ENCODE measurements at places on chromosomes 16 and 17.

GRCh38 chr16:29883987-29884386, 15.4 kb downstream of the SEZ6L2 start:
- peaks cover 4% of the 10 kb centered on the region for H3K27me3 ChIP-seq
- no peaks in the 10 kb centered on the region for H3K36me3 ChIP-seq
- no peaks in the 10 kb centered on the region for H3K4me1 ChIP-seq
- no peak overlapping the region for H3K4me3 ChIP-seq
- H3K27ac ChIP-seq: no peak overlapping the region
- no peak for DNase-seq

DNA sequence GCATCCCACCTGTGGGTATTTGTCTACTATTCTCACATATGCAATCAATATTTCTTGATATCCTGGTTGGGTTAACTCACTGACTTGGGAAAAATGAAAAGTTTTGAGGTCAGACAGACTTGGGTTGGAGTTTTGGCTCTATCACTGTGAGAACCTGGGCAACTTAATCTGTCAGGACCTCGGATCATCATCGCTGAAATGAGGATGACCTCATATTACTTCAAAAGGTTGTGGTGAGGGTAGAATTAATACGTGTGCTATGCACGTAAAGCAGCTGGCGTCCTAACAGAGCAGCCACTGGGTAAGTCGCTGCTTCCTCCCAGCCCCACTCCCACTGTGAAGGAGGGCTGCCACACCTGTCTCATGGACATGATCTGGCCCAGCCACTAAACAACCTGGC, 57.3 kb downstream of the COG7 start:
- no peaks in the 10 kb centered on the region for H3K4me1 ChIP-seq
- DNase-seq: no peak
- no peak overlapping the region for H3K4me3 ChIP-seq
- peaks cover 35% of the 10 kb centered on the region for H3K36me3 ChIP-seq
- H3K27ac ChIP-seq: no peak overlapping the region

GRCh38 chr16:11396241-11397048, 51.2 kb downstream of the RMI2 start:
- no peaks in the 10 kb centered on the region for H3K36me3 ChIP-seq
- H3K27ac ChIP-seq: no peak overlapping the region
- H3K4me1 ChIP-seq: no peaks in the 10 kb centered on the region
- no peak overlapping the region for H3K4me3 ChIP-seq
- H3K27me3 ChIP-seq: no peaks in the 10 kb centered on the region

- no peaks in the 10 kb centered on the region for H3K36me3 ChIP-seq
- H3K27me3 ChIP-seq: no peaks in the 10 kb centered on the region
These were observed 149.8 kb upstream of the DYNLRB2 start for GRCh38 chr16:80390871-80391489.

DNA sequence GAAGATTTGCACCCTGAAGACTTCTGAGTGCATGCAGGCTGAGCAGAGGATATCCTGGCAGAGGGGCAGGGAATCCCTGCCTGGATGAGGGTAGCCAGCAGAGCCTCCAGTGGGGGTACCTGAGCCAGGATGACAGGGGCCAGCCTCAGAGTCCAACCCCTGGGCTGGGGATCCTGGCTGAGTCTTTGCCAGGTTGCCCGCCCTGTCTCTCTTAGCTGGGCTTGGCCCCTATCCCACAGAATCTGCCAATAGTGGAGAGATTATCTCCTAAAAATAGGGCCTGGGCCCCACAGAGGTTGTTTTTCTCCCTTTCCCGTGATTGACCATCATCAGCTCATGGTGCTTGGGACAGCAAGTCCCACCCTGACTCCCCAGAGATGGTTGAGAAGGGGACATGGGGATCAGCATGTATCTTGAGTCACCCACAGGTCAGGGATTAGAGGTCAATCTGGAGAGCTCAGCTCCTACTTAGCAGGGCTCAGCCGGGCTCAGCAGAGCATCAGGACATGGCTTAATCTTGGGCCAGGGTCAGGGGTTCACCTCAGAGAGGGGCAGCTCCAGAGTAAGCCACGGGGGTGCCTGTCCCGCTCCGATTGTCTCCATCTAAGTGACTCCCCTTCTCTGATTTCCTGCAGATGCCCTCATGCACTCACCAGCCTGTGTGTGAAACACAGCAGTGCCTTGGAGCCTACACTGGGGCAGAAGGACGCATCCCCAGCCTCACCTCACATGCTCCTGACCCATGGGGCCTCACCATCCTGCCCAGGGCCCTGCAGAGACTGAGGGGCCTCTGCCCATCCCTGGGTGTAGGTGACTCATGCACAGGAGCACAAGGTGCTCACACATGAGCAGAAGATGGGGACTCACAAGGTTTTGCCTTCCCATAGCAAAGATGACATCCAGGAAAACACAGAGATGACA, 11.5 kb downstream of the CDH16 start:
- H3K4me3 ChIP-seq: no peak overlapping the region
- no peak for DNase-seq
- H3K4me1 ChIP-seq: no peaks in the 10 kb centered on the region
- no peaks in the 10 kb centered on the region for H3K27me3 ChIP-seq
- H3K27ac ChIP-seq: no peak overlapping the region

DNA sequence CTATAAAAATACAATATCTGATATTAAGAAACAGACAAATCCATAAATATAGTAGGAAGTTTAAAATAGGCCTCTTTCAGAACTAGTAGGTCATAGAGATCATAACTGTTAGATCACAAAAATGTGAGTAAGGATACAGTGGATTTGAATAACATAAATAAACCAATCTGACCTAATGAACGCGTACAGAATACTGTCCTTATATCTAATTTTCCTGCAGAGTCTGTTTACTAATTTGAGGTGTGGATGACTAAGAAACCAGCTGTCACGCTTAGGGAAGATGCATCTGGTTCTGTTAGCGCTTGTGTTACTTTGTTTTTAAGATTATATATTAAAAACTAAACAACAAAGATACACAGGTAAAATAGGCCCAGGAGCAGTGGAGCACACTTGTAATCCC, 14.8 kb downstream of the CPD start:
- no peak for DNase-seq
- no peak overlapping the region for H3K4me3 ChIP-seq
- no peaks in the 10 kb centered on the region for H3K36me3 ChIP-seq
- H3K27ac ChIP-seq: no peak overlapping the region
- H3K4me1 ChIP-seq: no peaks in the 10 kb centered on the region

GRCh38 chr17:511001-511698, 158.5 kb upstream of the RPH3AL start:
- no peak overlapping the region for H3K4me3 ChIP-seq
- peaks cover 10% of the 10 kb centered on the region for H3K4me1 ChIP-seq
- H3K36me3 ChIP-seq: no peaks in the 10 kb centered on the region
- no peaks in the 10 kb centered on the region for H3K27me3 ChIP-seq
- H3K27ac ChIP-seq: no peak overlapping the region

DNA sequence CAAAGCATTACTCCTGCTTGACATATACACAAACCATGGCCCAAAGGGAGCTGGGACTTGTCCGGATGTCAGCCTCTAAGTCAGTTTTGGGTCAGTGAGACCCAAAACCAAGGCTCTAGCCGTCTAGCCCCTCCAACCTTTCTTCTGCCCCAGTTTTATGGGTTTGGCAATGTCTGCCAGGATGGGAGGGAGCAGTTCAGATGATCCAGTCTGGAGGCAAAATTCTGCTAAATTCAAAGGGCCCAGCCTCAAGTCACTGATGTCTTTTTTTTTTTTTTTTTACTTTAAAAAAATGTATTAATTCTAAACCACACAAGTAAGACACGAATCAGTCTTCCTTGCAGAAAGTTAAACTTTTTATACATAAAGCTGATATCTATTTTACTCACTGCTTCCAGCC, 8.6 kb downstream of the NLRC5 start:
- no peak overlapping the region for H3K27ac ChIP-seq
- no peak for DNase-seq
- no peaks in the 10 kb centered on the region for H3K4me1 ChIP-seq
- H3K4me3 ChIP-seq: no peak overlapping the region

DNA sequence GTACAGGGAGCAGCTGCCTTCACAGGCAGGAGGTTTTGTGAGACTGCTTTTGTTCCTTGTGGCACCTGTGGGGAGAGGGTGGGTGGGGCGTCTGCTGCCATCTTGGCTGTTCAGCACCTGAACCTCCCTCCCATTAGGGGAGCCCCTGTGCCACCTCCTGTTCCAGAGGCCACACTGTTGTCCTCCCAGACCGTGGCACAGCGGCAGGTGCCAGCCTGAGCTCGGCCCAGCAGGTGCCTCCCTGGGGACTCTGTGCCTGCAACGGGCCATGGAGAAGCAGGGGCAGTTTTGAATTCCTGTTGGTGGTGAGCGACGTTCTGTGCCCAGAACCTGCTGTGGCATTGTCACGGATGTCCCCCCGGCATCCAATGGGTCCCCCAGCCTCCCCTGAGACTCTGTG, 9.9 kb downstream of the LGALS3BP start:
- H3K4me3 ChIP-seq: no peak overlapping the region
- peaks cover 48% of the 10 kb centered on the region for H3K36me3 ChIP-seq

GRCh38 chr16:67169011-67169451, 1.3 kb upstream of the NOL3 start:
- H3K4me1 ChIP-seq: peaks cover 22% of the 10 kb centered on the region
- no peaks in the 10 kb centered on the region for H3K36me3 ChIP-seq
- no peak overlapping the region for H3K27ac ChIP-seq

DNA sequence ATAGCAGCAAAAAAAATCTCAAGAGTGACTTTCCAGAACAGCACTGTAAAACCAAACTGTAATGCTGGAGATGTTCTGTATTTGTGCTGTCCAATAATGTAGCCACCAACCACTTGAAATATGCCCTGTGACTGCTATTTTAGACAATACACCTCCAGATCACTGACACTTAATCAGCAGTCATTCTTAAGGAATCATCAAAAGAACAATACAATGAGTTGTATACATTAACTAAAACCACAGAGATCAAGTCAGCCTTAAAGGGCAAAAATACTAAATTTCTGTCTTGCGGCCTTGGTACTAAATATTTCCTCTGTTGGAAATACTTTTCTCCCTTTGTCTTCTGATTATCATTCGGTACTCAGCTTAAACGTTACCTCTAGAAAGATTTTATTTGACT, 33.6 kb upstream of the ANKFY1 start:
- DNase-seq: no peak
- no peak overlapping the region for H3K4me3 ChIP-seq

- no peaks in the 10 kb centered on the region for H3K27me3 ChIP-seq
- no peak overlapping the region for H3K27ac ChIP-seq
- no peak for DNase-seq
- H3K36me3 ChIP-seq: peaks cover 52% of the 10 kb centered on the region
- H3K4me3 ChIP-seq: no peak overlapping the region
These were observed 25.6 kb downstream of the ADCY7 start for GRCh38 chr16:50291719-50292565.

GRCh38 chr17:80822700-80823410, 168.8 kb upstream of the CHMP6 start:
- no peak overlapping the region for H3K4me3 ChIP-seq
- peaks cover 5% of the 10 kb centered on the region for H3K4me1 ChIP-seq
- no peaks in the 10 kb centered on the region for H3K27me3 ChIP-seq

DNA sequence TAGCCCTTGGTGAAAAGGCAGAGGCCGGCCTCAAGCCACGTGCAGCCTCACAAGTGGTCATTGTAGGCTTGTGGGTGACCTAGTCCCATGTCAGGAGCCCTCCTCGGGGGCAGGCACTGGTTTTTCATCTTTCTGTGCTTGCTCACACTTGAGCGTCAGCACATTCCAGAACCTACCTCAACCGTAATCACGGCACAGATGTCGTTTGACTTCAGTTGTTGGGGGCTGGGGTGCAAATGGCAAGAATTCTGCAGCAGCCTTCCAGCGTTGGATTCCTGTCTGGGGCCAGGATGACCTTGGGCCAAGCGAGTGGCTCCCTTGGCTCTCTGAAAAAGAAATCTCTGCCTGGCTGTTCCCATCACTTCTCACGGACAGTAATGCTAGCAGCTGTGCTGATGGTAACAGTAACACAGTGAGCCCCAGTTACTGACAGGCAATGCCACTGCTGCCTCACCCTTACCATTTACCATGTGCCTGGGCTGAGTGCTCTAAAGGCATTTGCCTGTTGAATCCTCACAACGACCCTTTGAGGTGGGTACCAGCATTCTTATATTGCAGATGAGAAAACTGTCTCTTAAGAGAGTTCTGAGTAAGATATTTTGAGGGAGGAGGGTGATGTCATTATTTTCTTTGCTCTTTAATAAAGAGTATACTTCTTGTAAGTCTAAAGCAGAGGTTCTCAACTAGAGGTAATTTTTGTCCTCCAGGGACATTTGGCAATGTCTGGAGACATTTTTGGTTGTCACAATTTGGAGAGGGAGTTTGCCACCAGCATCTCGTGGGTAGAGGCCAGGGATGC, 46.5 kb downstream of the KSR1 start:
- H3K27ac ChIP-seq: peak overlapping the region; percentile 38
- H3K27me3 ChIP-seq: no peaks in the 10 kb centered on the region
- H3K36me3 ChIP-seq: no peaks in the 10 kb centered on the region

DNA sequence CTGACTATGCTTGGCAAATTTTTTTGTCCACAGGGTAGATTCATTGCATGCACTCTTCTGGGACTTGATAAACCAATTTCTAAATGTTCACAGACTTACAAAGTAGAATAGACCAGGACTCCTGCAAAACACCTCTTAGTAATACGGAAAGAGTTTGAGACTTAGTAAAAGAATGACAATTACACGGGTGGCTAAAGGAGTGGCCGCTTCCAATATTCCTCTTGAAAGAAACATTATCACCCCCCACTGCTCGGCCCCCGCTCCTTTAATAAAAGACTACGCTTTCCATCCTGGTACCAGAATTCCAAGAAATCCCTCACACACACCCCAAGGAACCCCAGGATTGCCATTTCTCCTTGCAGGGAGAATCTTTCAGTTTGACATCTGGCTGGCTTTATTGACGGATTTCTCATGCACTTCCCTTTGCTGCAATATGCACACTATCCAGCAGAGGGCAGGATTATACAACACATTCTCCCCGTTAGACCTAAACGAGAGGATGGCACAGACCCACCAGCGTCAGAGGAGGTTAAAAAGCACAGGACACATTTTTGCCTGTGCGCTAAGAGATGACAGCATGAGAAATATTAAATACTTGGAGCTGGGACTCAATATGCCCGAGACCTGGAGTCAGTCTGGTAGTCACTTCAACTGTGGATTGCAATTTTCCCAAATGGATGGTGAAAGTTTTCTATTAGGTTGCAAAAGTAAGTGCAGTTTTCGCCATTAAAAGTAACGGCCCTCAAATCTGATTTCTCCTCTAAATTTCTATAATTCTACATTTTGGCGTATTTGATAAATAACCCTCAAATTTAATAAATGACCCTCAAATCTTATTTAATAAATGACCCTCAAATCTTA, 46.6 kb upstream of the NUDT7 start:
- H3K27ac ChIP-seq: no peak overlapping the region
- H3K36me3 ChIP-seq: no peaks in the 10 kb centered on the region
- no peaks in the 10 kb centered on the region for H3K4me1 ChIP-seq
- no peaks in the 10 kb centered on the region for H3K27me3 ChIP-seq
- peak; percentile 73 for DNase-seq

GRCh38 chr17:57937492-57937891, 17.7 kb downstream of the CUEDC1 start:
- H3K27me3 ChIP-seq: peaks cover 3% of the 10 kb centered on the region
- DNase-seq: no peak
- no peak overlapping the region for H3K4me3 ChIP-seq
- peaks cover 53% of the 10 kb centered on the region for H3K4me1 ChIP-seq

- H3K4me3 ChIP-seq: no peak overlapping the region
- no peak overlapping the region for H3K27ac ChIP-seq
- H3K36me3 ChIP-seq: no peaks in the 10 kb centered on the region
- no peaks in the 10 kb centered on the region for H3K4me1 ChIP-seq
- DNase-seq: no peak
These were observed 358.5 kb upstream of the PMFBP1 start for GRCh38 chr16:72530434-72530833.

- no peaks in the 10 kb centered on the region for H3K36me3 ChIP-seq
- DNase-seq: no peak
- peaks cover 44% of the 10 kb centered on the region for H3K27me3 ChIP-seq
- H3K27ac ChIP-seq: no peak overlapping the region
These were observed 3.6 kb downstream of the GPRC5B start for GRCh38 chr16:19881028-19881427.
